HFFc6 (cell line): ENCODE measurements at places on chromosomes 1 and 21.

- no peak for DNase-seq
Observed at GRCh38 chr1:164983023-164983650, 373.4 kb downstream of the LMX1A start.

- peak; percentile 47 for DNase-seq
Observed at GRCh38 chr1:212070720-212071302, 35.3 kb downstream of the DTL start.

DNA sequence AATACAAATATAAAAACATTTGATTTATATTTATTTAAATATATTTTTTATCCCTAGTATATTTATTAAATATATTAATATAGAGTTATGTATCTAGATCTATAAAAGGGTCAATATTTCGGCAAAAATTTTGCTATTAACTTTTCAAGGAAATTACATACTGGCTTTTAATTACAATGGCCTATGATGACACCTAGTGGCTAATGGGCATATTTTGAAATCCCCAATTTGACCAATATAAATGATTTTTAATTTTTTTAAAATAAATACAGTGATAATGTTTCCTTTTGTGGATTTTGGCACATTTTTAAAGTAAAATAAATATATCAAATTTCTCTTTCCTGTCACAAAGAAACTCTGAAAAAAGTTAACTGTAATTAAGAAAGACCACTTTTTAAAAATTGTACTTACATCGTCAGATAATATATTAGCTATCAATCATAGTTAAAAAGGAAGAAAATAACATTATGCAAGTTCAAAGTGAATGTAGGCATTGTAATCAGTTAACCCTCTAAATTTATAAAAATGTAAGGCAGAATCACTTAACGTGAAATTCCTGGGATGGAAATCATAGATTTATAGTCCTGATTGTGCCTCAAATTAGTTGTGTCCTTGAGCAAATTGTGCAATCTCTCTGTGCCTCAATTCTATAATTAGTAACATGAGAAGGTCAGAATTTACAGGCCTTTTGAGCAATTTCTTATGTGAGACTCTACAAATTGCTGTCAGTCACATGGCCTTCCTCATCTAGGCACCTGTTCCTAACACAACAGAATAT, 25.6 kb upstream of the RGS13 start:
- DNase-seq: peak; percentile 22

DNA sequence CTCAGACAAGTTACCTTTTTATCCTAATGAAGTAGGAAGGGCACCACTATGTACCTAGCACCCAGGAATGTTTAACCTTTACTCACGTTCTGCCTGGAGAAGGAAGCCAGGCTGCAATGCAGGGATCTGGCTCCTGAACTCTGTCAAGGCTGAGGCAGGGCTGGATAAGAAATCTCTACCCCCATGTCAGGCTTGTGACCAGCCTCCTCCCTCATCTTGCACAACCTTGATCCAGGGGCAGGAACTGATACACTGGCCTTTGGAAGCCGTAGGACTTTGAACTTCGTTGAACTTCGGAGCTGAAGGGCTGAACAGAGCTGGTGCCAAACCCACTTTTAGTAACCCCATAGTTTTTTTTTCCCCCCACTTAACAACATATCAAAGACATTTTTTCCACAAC, 8.0 kb upstream of the AKR1A1 start:
- no peak for DNase-seq

DNA sequence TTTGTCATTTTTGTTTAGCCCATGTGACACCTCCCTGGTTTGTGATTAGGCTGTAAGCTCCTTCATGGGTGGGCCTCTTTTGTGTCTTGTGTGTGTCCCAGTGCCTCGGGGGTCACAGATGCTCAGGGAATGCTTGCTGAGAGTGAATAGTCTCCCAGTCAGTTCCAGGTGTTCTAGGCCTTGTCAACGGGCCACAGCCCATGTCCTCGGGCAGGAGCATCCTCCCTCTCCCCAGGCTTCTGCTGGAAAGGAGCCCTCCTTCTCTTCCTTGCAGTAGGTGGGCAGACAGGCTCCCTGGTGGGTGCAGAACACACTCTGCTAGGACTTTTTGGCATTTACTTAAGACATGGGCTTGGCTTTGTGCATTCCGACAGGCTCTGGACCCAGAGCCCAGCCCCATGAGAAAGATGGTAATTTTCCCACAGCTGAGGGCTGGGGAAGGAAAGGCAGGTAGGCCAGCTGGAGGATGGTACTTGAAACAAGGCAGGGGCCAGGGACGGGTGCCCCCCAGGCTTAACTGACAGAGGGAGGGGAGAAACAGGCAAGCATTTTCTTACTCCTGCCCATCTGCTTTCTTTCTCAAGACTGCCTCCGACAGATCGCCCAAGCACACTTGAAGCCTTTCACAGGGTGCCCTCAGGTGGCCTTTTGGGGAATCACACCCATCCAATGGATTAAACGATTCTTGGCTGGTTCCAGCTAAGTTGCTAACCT, 7.1 kb upstream of the CPLANE2 start:
- peak; percentile 65 for DNase-seq

- no peak for DNase-seq
Observed at GRCh38 chr1:245448975-245449431, 294.2 kb downstream of the KIF26B start.

DNA sequence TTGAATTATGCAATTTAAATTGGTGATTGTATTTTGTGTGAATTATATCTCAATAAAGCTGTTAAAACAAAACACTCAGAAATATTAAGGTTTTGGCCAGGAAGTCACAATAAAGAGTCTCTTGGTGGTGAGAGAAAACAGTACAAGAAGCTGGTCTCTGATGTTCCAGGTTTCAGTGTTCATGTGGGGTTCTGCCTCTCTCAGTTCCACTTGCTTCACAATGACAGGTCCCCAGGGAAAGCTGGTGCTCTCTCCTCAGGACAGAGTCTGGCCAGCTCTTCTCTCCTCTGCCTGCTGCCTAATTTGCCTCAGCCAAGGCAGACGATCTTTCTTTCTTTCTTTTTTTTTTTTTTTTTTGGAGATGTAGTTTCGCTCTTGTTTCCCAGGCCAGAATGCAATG, 342.9 kb upstream of the PLXNA2 start:
- DNase-seq: no peak

DNA sequence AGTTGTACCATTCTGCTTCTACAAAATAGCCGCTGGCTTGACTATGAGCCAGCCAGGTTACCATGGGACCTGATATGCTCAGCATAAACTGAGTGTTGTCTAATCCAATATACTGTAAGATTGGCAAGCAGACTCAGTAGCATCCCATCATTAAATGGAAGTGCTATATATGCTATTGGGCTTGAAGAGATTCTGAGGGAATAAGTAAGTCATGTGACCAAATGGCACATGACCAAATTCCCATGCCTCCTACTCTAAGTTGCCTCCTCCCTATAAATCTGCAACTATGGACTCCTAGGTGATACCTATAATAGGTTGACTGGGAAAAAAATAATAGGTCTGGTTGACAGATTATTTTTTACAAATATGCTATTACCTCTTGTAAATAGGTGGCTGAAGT, 698.6 kb downstream of the BRINP3 start:
- no peak for DNase-seq

DNA sequence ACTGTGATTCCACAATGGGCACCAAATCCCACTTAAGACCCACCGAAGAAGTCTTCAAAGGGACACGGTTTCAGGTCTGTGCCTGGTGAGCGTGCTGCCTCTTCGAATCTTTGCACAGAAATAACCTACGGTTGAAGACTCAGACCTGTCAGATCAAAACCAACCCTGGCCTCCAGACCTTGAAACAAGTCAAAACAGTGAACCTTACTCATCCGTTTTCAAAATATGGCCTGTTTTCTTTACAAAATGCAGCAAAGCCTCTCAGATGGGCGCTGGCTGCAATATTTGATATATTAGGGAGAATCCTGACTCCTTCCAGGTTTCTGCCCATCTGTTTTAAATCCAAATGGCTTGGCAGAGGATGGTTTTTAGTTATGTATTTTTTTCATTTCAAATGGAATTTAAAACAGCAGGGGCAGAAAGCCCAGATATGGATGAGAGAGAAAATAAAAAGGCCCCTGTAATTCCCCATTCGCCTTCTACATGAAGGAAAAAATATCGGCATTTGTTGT, 14.0 kb downstream of the JUN start:
- no peak for DNase-seq
